ENCODE measurements at places on chromosomes 16 and 17.

DNA sequence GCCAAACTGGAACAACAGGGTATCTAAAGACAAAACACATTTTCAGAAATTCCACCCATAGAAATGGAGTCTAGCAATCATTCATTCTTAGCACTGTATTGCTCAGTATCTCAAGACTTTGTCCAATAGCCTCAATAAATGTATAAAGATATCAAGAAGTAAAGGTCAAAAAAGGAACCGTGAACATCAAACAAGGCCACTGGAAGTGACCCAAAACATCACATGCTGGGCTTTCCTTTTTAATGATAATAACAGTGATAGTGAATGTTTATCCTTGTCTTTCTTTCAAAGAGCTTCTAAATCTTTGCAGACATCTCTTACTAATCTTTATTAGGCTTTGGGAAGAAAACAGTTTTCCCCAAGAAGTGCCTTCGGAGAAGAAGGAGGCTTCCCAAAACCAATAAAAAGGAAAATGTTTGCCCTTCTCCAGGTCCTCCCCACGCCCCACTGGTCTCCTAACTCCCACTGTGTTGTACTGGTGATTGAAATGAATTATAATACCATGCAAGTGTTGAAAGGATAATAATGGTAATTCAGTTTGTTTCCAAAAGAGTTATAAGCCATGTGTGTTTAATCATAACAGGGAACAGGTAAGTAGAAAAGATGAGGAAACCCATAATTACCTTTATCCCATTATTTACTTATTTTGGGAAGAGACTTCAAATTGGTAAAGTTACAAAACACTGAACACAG lies 18.6 kb downstream of the RNF43 start:
- no peak for DNase-seq

DNA sequence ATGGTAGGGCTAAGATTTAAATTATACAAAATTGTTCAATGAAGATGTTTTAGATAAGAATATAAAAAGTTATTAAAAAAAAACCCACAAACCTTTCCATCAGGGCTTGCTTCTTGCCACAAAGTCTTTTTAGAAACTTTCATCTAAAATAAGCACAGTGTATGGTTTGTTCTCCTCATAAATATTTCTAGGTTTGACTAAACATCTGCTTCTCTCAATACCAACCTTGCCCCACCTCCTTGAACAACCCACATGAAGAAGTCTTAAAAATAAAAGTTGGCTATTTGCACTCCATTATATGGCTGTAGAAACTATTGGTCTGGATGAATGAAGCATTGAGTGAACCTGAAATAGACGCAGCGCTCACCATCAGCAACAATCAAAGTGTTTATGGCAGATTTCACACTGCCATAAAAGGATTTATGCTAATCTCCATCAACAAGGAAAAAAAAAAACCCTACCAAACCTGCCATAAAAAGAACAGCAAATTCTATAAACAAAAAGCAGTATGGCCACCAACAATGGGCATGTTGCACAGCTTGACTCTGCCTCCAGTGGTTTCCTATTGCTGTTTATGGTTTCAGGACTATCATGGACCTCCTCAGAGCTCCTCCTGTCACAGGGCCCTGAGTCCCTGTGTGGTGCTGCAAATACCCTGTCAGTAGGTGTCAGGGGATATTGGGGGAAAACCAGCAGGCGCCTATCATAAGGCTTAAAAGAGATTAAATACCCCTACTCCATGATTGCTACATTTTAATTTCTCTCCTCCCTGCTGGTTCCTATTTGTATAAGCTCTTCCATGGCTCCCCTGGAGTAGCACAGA lies 37.6 kb downstream of the SNX11 start:
- no peak for DNase-seq

GRCh38 chr17:3532106-3532858 lies 25.3 kb downstream of the TRPV3 start:
- no peak for DNase-seq

DNA sequence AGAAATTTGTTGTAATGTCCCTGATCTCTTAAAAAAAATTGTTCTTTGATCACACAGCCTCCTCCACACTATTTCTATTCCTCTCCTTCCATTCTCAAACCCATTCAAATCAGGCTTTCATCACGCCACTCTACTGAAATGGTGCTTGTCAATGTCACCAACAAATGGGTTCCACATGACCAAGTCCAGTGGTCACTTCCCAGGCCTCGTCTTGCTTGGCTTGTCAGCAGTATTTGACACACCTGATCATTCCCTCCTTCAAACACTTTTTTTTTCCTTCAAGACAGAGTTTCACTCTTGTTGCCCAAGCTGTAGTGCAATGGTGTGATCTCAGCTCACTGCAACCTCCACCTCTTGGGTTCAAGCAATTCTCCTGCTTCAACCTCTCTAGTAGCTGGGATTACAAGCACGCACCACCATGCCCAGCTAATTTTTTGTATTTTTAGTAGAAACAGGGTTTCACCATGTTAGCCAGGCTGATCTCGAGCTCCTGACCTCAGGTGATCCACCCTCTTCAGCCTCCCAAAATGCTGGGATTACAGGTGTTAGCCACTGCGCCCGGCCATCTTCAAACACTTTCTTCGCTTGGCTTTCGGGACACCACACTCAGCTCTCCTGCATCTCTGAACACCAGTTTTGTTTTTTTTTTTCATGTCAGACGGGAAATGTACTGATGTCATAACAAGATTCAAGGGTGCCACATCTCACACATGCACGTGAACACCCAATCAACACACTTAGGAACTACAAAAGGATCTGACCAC lies 18.3 kb downstream of the NQO1 start:
- DNase-seq = no peak

GRCh38 chr17:74642995-74643394 lies 19.5 kb upstream of the CD300E start:
- DNase-seq = no peak

- DNase-seq = no peak
These were observed 31.4 kb downstream of the CAPNS2 start for GRCh38 chr16:55597928-55598327.
